ENCODE measurements at places on chromosomes 12 and 14.

DNA sequence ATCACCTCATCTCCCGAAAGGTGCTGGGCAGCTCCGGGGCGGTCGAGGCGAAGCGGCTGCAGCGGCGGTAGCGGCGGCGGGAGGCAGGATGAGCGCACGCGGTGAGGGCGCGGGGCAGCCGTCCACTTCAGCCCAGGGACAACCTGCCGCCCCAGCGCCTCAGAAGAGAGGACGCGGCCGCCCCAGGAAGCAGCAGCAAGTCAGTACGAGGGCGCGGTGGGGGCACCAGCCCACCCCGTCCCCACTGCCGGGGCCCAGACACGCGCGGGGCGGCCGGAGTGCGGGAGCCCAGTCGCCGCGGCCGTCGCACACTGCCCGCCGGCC is 862 bp downstream of the HMGA2 start:
- no peak for DNase-seq

GRCh38 chr14:20723488-20723887 is 22.2 kb upstream of the EDDM3A start:
- no peak for DNase-seq

DNA sequence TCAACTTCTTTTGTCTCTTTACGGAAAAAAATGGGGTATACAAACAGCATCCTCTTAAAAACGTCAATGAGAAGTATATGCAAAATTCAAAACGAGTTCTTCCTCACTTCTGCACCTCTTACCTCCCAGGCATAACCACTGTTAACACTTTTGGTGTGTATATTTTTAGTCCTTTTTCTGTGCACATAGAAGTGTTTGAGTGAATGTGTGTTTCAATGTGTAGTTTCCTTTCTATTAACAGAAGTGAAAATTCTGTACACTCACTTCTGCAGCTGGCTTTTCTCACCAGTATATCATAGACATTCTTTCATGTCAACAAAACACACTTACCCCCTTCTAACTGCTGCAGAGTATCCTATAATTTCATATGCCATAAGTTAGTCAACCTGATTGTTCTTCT is 5.4 kb downstream of the UBR7 start:
- no peak for DNase-seq

GRCh38 chr12:89567691-89568239 is 41.9 kb upstream of the POC1B start:
- no peak for DNase-seq

GRCh38 chr12:53391724-53392123 is 11.7 kb downstream of the SP1 start:
- DNase-seq = no peak

DNA sequence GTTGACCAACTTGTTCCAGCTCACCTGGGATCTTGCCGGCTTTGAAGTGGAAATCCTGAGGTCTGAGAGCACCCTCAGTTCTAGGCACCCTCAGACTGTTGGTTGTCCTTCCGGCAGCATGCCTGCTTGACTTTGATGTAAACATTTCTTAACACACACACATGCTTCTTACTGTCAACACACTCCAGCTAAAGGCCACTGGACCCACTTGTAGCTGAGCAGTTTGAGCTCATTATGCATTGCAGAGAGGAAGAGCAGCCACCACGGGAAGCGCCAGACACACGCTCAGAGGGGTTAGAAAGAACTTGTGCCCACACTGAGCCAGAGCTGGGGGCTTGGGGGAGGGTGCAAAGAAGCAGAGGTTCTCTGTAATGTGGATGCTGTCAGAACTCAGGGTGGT is 55.8 kb downstream of the TNFAIP2 start:
- no peak for DNase-seq

- peak; percentile 79 for DNase-seq
Measured at GRCh38 chr14:20412876-20413743, at the start of gene TEP1. Gene TEP1, minus strand, starts transcription at chr14:20413501. Its CDS starts 5,062 bp downstream, at chr14:20408439.

DNA sequence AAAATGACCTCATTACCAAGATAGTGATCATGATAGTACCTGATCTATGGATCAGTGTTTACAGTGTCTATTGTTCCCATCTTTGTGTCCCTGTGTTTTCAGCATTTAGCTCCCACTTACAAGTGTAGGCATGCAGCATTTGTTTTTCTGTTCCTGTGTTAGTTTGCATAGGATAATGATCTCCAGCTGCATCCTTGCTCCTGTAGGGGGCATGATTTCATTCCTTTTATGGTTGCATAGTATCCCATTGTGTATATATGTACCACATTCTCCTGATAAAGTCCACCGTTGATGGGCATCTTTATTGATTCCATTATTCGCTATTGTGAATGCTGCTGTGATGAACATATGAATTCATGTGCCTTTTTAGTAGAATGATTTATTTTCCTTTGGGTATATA is 215.4 kb upstream of the NAV3 start:
- DNase-seq = no peak

DNA sequence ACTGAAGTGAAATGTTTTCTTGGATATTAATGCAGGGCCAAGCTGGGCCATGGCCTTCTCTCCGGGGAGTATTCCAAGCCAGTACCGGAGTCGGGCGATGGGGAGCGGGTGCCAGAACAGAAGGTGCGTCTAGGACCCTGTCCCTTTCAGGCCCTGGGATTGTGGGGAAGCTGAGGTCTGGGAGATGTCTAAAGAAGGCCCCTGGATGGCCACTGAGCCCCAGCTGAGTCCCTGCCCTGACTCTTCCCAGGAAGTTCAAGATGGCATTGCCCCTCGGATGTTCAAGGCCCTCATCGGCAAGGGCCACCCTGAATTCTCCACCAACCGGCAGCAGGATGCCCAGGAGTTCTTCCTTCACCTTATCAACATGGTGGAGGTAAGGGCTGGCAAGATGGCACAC is 7.2 kb upstream of the TPI1 start:
- DNase-seq = no peak

- DNase-seq = peak; percentile 79
Measured at GRCh38 chr12:109820816-109821381, 12.3 kb downstream of the TRPV4 start.

- DNase-seq = peak; percentile 30
Measured at GRCh38 chr12:41190338-41190737, 2.2 kb downstream of the PDZRN4 start.

DNA sequence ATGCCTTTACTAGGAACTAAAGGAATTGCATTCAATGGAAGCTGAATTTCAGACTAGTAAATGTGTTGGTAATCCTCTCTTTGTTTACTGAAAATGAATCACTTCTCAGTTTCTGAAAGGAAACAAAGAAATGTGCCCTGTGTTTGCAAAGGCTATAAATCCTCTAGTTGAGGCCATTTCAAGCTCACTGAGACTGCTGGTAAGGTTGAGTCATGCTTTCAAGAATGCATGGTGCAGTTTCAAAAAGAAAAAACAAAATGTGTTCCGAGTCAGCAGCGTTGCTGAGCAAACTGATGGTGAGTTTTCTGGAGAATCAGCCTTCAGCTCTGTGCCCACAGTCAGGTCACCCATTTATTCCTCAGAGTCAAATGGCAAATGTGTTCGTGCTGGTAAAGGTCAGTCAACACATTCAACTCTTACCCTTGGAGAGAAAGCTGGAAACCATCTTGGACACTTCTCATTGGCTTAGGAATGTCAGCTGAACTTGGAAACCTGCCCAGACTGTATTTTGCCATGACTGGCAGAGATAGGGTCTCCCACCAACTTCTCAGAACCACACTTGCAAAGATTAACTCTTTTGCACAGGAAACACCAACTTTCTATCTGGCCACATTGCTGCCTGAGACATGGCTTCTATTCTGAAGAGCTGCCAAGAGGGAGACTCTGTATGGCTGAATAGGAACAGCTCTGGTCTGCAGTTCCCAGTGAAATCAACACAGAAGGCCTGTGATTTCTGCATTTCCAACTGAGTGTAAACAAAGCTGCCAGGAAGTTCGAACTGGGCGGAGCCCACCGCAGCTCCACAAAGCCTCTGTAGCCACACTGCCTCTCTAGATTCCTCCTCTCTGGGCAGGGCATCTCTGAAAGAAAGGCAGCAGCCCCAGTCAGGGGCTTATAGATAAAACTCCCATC is 484.4 kb downstream of the ATP23 start:
- no peak for DNase-seq

DNA sequence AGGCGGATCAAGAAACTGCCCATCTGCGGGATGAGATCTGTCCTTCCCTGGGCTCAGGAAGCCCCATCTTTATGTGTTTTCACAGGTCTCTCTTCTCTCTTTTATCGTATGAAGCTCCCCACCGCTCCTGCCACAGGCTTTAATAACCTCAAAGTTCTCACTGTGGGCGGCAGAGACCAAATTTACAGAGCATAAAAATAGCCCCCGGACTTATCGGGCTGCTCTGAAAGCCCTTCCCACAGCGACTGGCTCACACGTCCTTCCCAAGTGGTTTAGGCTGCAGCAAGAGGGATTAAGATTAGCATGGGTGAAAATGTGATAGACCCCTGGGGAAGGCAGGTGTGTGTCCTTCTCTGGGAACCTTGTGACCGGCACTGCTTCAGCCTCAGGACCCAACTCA is 47.8 kb downstream of the TESC start:
- DNase-seq = no peak

- DNase-seq = no peak
Measured at GRCh38 chr12:1204581-1205121, 213.6 kb downstream of the ERC1 start.

DNA sequence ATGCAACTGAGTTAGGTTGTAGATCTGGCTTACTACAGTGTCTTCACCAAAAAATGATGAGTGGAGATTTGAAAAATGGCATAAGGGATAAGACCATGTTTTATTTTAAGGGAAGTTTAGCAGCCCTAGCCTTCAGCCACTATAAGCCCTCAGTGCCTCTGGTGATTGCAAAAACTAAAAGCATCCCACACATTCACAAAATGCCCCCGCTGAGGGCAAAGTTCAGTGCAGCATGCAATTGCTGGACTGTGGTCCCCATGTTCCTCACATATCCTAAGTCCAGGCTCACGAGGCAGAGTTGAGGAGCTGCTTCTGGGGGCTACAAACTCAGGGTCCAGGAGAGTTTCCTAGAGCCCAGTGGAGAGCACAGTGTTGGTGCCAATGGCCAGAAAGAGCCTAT is 29.6 kb upstream of the NCOR2 start:
- no peak for DNase-seq

- DNase-seq = no peak
Measured at GRCh38 chr12:106671840-106672239, 89.0 kb downstream of the RFX4 start.

GRCh38 chr12:7989827-7990491 is 42.6 kb upstream of the FOXJ2 start:
- DNase-seq = no peak

DNA sequence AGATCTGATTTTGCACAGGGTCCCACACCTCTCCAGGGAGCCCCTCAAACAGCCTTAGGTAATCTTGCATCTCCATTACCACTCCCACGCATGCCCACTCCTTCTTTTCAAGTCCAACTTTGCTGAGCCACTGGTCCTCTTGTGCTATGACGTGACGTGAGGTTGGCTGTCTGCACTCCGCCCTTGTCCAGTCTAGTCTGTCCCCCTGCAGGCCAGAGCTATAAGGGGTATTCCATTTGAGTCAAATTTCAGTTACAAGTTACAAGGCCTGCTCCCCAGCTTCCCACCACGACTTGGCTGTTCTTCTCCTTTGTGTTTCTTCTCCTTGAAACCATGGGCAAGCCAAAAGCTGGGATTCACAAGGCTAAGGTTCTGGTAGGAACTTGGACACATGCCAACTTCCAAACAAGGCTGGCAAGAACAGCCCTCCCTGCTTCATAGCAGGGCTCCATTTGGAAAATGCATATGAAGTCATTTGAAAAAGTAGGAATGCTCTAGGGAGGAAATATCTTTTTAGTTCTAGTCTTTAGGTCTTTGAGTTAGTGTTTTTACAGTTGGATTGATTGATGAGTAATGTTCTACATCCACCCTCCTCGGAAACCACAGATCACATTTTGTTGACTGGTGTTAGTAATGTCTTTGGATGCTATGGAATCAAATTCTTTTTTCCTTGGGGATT is 49.1 kb downstream of the KCNA1 start:
- no peak for DNase-seq

GRCh38 chr14:69321601-69322330 is 61.8 kb downstream of the GALNT16 start:
- no peak for DNase-seq

GRCh38 chr12:90076851-90077319 is 368.2 kb upstream of the ATP2B1 start:
- DNase-seq = no peak

DNA sequence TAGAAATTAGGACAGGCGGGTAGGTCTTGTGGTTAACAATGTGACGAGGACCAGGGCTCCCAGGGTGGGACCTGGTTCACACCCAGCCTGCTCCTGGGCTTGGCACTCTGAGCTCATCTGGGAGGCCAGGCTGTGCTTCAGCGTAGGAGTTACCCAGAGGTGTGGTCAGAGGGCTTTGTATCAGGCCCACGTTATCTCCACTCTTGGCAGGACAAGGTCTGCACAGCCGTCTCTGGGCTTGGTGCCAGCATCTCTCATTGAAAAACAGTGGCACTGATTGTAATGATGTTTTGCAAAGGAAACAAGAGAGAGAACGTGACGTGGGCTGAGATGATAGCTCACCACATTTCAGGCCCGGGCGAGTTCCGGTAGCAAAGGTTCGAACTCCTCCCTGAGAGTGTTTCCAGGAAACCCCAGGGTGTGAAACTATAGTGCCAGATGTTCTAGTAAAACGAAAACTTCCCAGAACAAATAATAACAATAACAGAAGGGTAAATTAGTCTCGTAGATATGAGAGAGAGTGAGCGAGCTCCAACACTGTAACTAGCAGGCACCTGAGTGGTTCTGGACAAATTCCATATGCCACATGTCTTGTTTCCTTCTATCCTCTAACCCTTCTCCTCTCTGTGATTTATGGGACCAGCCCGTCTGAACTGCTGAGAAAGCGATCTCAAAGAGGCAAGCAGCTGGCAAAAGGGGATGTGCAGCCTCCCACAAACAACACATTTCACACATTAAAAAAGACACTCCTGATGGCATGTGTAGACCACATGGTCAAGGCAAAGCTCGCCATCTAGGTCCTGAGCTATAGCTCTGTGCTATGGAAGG is 227.3 kb downstream of the KTN1 start:
- peak; percentile 91 for DNase-seq

GRCh38 chr12:31005944-31006361 is 67.7 kb upstream of the DDX11 start:
- no peak for DNase-seq

GRCh38 chr14:55877942-55878341 is 240.3 kb upstream of the PELI2 start:
- DNase-seq = no peak

DNA sequence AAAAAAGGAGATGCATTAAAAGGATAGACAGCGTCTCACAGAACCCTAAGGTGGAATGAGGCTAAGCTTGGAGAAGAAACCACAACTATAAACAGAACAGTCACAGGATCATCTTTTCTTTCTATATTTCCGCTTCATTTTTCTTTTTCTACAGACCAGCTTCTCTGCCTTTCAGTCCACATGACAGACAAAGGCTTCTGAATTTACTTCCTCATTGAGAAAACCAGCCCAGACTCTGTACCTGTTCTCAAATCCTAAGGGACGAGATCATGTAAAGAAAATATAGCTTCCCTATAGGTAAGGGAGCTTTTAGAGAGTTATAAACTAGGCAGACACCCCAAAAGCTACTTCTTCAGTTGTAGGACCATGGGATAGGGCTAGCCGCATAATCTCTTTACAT is 17.4 kb downstream of the SGPP1 start:
- no peak for DNase-seq

Data from NCI-H1105 (cell line).